ENCODE measurements at places on chromosomes 6 and 20. TPM values are rescaled to one million over a fixed set of nuclear protein-coding genes. Genes with fewer than 3 reads are reported as not detected.

DNA sequence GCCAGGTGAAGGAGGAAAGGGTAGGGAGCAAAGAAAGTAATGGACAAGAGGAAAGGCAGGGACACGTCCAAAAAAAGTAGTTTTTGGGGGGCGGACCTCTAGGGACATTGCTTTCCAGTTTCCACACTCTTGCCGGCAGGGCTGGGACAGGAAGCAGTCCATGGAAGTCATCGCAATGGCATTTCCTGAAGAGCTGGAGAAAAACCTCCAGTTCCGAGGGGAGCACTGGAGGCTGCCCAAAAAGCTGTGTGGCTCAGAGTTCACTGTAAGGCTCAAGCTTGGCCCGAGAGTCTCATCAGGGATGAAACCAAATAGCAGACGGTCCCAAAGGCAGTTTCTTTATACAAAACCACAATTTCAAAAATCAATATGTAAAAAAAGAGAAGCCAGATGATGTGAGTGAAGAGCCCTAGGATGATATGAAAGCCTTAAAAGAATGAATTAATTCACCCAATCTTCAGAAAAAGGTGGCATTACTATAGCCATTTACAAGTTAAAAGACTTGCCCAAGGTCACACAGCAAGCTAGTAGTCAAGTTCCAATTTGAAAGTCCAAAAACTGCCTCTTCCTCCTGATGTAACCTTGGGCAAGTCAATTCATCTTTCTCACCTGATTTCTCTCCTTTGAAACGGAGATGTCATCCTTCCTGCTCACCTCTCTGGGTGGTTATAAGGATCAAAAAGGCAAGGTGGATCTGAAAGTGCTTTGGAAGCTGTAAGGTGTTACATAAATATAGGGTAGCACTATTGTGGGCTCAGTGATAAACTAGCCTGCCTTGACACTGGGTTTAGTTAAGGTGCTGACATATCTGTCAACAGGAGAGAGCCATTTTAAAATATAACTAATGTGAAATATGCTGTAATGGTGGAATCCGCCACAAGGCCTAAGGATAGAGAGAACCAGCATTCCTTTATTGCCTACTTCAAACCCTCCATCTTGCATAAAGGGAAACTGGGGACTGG lies 9.1 kb downstream of the BCL2L1 start:
- peak overlapping the region; percentile 98 for H3K27ac ChIP-seq
- peak overlapping the region; percentile 25 for H3K4me3 ChIP-seq
- no peak for DNase-seq
- H3K4me1 ChIP-seq: peaks cover 90% of the 10 kb centered on the region
- no peaks in the 10 kb centered on the region for H3K27me3 ChIP-seq

DNA sequence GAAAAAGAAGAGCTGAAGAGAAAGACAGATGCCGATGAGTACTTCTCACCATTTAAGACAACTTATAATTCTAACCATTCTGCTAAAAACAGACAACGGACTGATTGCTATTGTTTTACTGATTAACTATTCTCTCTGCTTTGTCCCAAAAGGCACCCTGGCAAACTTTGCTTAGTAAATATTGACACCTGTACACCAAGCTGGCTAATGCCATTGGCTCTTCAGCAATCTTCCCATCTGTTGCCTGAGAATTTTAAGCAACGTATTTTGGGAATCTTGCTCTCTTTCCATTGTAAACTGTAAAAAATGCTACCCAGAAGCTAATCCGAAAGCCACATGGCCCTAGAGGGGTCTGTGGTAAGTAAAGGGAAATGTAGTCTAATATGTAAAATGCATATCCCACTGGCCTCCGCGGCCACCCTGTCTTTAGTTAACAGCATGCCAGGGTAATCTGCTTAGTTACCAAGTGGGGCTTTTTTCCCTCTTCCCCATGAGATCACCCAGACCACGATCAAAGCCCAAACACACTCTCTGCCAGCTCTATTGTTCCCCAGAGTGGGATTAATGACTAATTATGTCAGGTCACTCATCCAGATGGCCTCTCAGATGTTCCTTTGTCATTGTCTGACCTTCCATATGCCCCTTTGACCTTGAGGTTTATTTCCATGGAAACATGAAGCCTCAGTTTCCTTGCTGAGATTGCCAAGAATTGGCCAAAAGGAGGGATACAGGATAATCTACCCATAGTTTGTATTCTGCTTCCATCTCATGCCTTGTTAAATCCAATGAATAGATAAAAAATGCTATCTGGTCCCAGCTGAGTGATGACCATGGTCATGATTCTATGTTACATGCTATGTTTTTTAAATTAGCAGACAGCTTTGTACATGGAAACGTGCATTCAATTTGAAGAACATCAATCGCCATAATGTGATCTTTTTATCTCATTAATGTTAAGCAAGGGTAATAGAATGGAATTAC lies 216.4 kb upstream of the MCHR2 start:
- H3K4me3 ChIP-seq: no peak overlapping the region
- H3K4me1 ChIP-seq: no peaks in the 10 kb centered on the region
- DNase-seq: no peak
- H3K27ac ChIP-seq: no peak overlapping the region
- H3K36me3 ChIP-seq: no peaks in the 10 kb centered on the region

- no peak for DNase-seq
- H3K4me1 ChIP-seq: no peaks in the 10 kb centered on the region
- H3K27ac ChIP-seq: no peak overlapping the region
- H3K4me3 ChIP-seq: no peak overlapping the region
Measured at GRCh38 chr6:6635291-6635690, 46.8 kb downstream of the LY86 start.

GRCh38 chr20:19407736-19408135 lies 195.3 kb downstream of the SLC24A3 start:
- H3K27ac ChIP-seq: no peak overlapping the region
- H3K36me3 ChIP-seq: no peaks in the 10 kb centered on the region
- H3K4me3 ChIP-seq: no peak overlapping the region

GRCh38 chr6:52632011-52632410 lies 38.9 kb upstream of the TMEM14A start:
- no peaks in the 10 kb centered on the region for H3K36me3 ChIP-seq
- H3K27me3 ChIP-seq: no peaks in the 10 kb centered on the region
- no peak for DNase-seq
- H3K27ac ChIP-seq: no peak overlapping the region

- no peaks in the 10 kb centered on the region for H3K36me3 ChIP-seq
- H3K27ac ChIP-seq: no peak overlapping the region
- H3K4me3 ChIP-seq: no peak overlapping the region
- DNase-seq: no peak
Measured at GRCh38 chr6:25290306-25291060, 11.3 kb downstream of the CARMIL1 start.

GRCh38 chr6:73606428-73606827 lies 47.4 kb downstream of the SLC17A5 start:
- H3K27ac ChIP-seq: no peak overlapping the region
- no peaks in the 10 kb centered on the region for H3K4me1 ChIP-seq
- H3K27me3 ChIP-seq: no peaks in the 10 kb centered on the region
- no peak for DNase-seq
- no peak overlapping the region for H3K4me3 ChIP-seq

DNA sequence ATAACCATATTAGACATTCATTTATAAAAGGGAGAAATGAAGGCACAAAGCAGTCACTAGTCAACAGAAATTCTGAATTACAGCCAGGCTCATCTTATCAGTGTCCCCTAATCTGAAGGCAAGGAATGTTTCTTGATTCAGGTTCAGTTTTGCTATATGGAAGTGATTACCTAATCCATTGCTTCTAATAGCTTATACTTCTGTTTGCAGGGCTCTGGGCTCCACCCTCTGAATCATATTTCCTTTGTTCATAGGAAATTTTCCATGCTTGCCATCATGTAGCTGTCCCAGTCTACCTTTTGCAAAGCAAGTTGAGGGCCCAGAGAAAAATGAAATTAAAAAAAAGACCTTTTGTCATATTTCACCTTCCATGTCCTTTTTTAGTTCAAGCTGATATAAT lies 96.0 kb downstream of the LCA5 start:
- H3K4me1 ChIP-seq: no peaks in the 10 kb centered on the region
- no peaks in the 10 kb centered on the region for H3K27me3 ChIP-seq
- DNase-seq: no peak
- H3K4me3 ChIP-seq: no peak overlapping the region
- no peak overlapping the region for H3K27ac ChIP-seq
- no peaks in the 10 kb centered on the region for H3K36me3 ChIP-seq

DNA sequence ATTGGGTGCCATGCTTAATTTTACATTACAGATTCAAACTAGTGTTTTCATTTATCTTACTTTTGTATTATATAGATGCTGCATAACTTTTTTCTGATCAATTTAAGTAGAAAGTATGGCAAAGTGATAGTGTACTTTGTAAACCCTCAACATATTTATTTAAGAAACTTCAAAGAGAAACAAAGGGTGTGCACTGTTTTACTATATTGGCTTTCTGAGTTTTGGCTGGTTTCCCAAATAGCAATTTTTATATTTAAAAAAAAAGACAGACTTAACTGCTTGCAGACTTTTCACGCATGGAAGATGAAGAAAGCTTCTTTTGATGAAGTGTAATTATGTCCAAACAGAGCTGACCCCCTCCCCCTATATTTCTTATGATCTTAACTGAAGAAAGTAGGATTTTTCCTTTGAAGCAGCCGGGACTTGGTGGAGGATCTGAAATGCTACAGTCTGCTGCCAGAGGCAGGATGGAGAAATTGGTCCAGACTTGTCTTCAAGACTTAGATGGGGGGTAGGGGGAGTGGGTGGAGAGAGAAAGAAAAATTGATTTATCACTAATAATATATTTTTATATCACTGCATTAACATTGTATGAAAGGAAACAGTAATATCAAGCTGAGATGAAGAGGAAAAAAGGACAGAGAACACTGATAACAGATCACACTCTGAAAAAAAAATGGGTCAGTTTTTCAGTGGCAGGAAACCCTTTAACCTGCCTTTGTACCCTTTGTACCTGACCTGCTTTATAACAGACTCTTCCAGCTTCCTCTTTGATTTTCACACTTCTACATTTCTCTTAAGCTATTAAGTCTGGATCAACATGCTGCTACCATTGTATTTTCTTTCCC lies 56.0 kb upstream of the SUPT3H start:
- H3K36me3 ChIP-seq: no peaks in the 10 kb centered on the region
- DNase-seq: no peak
- H3K27ac ChIP-seq: no peak overlapping the region

DNA sequence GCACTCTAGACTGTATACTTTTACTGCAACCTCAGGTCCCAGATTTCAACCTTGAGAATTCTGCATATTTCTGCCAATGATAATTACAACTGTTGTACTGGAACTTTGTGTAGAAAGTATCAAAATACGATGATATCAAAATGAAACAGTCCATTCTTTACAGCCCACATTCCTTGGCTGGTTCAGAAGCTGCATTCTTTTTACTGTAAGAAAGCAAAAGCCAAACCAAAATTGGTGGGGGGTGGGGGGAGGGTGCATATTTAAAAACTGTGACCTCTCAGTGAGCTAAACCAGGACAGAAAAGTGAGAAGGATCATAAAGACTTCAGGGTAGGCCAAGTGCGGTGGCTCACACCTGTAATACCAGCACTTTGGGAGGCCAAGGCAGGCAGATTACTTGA lies 41.8 kb upstream of the UBR2 start:
- H3K36me3 ChIP-seq: no peaks in the 10 kb centered on the region
- DNase-seq: no peak
- H3K4me1 ChIP-seq: peaks cover 5% of the 10 kb centered on the region
- no peak overlapping the region for H3K4me3 ChIP-seq

DNA sequence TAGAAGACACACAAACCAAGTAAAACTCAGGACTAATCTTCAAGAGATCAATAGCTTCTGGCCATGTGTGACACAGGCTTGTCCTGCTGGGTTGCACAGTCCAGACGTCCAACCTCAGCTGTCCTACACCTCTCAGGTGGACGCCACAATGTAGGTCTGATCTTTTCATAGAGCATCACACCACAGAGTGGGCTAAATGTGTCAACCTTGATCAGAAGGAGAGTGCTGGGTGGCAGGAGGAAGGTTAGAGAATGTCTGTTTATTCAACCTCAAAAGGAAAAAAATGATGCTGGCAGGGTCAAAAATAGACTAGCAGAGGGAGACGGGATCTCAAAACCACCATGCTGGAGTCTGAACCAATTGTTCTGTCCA lies 41.7 kb downstream of the GFOD1 start:
- peak overlapping the region; percentile 69 for H3K27ac ChIP-seq
- no peaks in the 10 kb centered on the region for H3K36me3 ChIP-seq
- H3K27me3 ChIP-seq: no peaks in the 10 kb centered on the region

Gene CASS4
- 2.8 TPM for total RNA-seq

Gene IP6K3
- total RNA-seq: 0.28 TPM

Gene FOXQ1
- total RNA-seq: 0.42 TPM

Gene ZSWIM1
- total RNA-seq: 5.7 TPM

Gene GSTA2
- total RNA-seq: 0.14 TPM

All from thymus (tissue), 14 donors.